Cardiac fibroblast (primary cell): ENCODE measurements at places on chromosomes 12 and 14.
A peak's percentile ranks its signal among the peaks of the same experiment; 100 is the strongest.

DNA sequence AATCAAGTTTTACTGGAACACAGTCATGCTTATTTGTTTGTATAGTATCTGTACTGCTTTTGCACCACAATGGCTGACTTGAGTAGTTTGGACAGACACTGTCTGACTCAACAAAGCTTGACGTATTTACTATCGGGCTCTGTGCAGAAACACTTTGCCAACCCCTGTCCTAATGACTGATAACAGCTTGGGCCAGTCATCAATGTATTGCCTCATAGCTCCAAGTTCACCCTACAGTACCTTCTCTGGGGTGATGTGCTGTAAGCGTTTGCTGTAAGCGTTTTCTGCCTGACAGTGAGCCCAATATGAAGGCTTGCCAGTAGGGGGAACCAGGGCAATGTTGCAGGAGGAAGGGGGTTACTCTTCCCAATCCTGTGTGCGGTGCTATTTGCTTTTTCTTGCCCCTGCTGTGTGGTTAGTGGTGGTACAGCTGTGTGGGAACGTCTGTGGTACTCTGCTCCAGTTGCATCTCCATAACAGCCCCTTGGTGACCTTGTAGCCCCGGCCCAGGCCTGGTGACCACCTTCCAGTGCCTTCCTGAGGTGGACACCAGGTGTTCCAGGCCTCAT is 5.4 kb upstream of the CCDC177 start:
- peak; percentile 98 for DNase-seq

DNA sequence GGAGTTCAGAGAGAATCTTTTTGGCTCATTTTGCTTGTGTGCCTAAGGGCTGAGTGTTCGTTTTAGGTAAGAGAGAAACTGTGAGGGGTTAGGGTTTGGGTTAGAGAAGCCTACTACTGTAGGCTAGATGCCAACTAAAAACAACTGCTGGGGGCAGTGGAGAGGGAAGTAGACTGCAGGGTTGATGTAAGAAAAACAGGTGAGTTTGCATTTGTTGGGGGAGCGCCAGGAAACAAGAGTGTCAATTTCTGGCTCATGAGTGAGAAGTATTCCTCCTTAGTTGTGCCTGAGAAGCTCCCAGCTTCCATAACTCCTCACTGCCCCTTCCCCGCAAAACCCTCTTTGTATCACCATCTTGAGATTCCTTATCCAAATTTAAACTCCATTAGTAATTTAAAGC is 92.3 kb downstream of the DERA start:
- DNase-seq = no peak

GRCh38 chr12:108641446-108642268 is 8.0 kb upstream of the SELPLG start:
- DNase-seq = no peak

GRCh38 chr14:29030121-29030520 is 263.5 kb downstream of the FOXG1 start:
- DNase-seq = no peak

GRCh38 chr12:46608431-46609272 is 217.1 kb downstream of the SLC38A4 start:
- DNase-seq = peak; percentile 36

DNA sequence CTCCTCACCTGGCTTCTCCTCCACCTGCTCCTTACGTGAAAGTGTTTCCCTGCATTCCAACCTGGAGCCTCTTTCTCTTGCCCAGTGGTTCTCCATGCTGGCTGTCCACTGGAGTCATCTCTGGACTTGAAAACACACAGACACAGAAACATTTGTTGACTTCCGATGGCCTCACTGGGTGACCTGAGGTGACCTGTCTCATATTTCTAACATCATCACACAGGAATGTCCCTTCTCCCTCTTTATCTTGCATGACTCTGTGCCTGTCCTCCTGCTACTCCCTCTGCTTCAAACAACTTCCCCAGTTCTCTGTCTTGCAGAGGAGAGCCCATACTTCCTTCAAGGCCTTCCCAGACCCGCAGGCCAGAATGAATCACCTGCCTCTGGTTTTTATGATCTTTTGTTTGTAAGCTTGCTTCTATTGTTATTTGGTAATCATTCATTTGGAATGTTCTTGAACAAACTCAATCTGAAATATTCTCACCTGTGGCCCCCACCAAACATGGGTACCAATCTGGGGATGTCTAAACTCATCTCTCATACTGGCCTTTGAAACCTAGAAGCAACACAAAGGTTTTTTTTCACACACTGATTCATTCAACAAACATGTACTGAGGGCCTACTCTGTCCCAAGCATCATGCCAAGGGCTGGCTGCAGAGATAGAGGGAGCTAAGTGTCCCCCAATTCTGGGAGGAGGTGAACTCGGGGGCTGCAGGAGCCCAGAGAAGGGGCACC is 9.7 kb upstream of the RIN3 start:
- peak; percentile 83 for DNase-seq

GRCh38 chr14:24313913-24314312 is 2.6 kb downstream of the LTB4R start:
- no peak for DNase-seq

DNA sequence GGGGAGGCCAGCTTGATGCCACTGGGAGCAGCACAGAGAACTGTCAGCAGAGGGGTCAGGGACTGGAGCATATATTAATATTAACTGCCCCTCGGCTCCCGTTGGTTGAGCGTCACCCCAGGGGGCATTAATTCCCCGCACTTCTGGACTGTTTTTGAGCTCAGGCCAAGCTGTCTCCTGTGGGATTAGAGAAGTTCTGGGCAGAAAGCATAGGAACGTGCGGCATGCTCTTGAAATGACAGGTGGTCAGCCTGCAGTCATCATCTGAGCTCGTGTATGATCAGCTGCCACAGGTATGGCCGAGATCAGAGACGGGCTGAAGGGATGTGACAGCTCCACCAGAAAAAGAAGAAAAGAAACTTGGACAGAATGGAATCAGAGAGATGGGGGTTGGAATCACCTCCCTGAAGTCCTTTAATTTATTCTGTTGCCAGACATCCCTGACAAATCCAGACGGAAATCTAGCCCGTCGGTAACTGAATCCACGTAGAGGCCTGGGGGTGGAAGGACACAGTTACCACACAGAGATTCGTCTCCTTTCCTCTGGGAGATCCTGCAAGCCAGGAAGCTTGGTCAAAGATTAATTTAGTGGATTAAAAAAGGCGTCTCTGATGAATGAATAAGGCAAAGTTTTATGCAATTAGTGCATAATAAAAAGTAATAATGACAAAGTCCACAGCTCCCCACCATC is 23.6 kb downstream of the NR1H4 start:
- no peak for DNase-seq

DNA sequence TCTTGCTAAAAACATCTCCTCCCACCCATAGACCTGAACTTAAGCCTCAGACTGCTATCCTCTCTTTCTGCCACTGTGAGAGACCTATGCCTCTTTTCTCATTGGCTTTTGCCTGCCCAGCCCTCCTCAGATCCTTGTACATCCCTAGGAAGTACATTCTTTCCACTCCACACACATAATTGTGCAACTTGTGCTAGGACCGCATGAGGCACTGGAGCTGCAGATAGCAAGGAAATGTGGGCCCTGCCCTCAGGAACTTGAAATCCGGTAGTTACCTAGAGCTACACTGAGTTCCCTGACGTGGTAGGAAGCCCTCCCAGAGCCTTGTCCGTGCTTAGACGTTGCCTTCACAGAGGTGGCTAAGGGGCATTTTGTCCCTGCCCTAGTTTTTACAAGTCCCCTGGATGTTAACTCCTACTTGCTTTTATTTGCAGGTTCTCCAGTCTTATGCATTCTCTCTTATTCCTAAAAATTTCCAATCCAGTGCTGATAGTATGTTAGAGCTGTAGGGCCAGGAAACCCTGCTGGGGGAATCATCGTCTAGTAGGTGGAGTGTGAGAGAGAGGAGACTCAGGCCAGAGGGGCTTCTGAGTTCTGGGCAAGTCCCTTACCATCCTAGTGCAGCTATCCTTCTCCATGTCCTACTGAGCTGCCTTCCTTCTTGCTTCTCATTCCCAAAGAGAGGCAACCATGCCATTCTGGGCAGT is 41.3 kb downstream of the NTF3 start:
- DNase-seq = peak; percentile 22

GRCh38 chr12:1539135-1539534 is 55.2 kb downstream of the FBXL14 start:
- no peak for DNase-seq

DNA sequence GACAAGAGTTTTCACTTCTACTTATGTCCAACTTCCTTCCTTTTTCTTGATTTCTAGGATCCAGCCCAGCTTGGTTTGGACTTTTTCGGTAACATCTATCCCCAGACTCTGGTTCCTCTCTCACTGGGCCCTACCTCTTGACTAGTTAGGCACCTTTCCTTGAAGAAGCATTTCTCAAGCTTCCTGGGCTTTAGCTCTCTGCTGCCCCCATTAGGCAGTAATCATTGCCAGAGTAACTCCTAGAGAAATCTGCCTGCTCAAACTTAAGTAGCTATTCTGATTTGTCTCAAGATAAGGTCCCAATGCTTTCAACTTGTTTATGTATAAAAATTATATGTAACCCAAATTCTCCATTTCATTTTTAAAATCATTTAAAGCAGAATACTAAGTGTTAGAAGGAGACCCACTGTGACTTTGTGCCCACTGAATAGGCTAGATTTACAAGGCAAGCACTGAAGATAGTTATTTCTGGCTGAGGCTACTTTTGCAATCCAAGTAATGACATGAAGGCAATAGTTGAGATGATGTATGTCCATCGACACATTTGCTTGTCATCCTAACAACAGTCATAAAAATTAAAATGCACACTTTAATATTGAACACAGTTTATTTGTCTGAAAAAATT is 275.0 kb upstream of the G2E3 start:
- peak; percentile 63 for DNase-seq

GRCh38 chr12:104147346-104147745 is 9.3 kb upstream of the NFYB start:
- no peak for DNase-seq

DNA sequence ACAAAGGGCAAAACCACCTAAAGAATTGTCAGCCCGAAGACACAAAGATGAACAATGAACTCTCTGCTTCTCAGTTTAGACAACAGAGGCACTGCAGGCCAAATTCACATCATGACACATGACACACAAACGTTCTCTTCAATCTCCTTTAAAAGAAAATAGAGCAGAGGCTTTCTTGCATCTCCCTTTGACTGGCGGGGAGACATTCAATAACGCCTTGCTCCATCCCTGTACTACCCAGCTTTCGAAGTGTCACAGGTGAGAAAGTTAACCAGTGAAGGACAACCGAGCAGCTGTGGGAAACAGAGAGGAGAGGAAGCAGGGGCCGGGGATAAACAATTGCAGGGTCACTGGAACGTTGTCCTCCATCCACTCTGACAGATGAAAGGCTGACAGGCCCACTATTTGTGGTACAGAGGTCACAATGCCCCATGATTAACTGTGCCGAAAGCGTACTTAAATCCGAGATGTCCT is 130.8 kb downstream of the PHLDA1 start:
- no peak for DNase-seq

GRCh38 chr12:115946092-115946491 is 331.4 kb downstream of the MED13L start:
- DNase-seq = no peak

DNA sequence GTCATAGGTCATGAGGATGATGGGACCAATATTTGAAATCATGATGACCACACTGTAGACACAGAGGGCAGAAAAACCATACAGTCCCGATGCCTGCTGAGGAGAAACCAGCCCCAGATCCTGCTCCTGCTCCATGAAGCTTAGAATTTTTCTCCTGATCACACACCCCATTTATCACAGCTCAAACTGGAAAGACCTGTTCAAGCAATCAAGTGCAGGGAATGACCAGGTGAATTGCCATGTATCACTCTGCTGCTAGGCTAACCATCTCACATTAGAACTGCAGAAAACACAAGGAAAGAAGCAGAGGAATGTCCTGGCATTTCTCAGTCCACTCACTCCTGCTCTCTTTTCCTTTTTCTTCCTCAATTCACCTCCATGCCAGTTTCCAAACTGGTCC is 18.1 kb downstream of the MANSC1 start:
- DNase-seq = no peak

DNA sequence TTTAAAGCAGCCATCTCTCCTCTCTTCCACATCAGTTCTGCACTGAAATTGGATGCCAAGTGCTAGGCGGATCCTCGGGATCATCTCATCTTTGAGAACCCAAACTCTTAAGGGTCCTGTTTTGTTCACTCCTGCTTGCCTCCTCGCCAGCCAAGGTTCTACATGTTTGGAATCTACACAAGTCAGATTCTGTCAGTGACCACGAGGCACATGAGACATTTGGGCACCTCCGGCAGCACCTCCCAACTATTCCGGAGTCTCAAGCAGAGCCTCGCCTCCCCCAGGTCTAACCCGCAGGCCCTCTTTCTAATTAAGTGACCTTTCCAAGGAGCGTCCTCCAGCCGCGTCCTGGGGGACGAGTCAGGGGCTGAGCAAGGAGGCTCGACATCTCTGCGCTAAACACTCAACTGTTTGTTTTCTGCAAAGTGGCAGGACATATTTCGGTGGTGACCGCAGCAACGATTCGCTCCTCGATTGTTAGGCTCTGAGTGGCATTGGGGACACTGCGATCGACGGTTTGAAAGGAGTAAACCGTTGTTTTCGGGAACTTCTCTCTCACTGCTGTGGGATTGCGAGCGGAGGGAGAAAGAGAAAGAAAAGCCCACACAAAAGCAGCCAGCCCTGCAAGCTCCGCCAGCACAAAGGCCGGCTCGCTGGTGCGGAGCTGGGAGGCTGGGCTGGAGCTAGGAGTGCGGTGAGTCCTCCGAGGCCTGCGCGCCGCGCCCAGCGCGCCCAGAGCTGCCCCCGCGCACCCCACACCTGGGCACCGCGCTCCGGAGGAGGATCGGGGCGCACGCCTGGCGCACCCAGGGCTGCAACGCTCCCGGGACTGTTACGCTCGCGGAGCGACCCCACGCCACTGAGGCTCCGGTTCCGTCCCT is 640 bp downstream of the ARMH4 start:
- DNase-seq = peak; percentile 28

DNA sequence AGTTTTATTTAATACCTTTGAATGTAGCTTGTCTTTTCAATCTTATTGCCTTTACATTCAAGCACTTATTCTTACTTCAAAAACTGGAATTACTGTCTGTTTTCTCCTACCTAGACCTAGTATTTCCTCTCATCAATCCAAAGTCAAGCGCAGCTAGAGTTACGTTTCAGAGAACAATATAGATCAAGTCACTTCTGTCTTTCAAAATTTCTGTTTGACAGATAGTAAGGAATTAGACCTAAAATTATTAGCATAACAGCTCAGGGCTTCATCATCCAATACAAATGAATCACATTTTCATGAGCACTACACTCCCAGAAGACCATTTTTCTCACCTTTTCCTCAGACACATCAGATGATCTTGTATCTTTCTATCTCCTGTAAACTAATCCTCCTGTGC is 170.6 kb downstream of the CCDC59 start:
- no peak for DNase-seq

DNA sequence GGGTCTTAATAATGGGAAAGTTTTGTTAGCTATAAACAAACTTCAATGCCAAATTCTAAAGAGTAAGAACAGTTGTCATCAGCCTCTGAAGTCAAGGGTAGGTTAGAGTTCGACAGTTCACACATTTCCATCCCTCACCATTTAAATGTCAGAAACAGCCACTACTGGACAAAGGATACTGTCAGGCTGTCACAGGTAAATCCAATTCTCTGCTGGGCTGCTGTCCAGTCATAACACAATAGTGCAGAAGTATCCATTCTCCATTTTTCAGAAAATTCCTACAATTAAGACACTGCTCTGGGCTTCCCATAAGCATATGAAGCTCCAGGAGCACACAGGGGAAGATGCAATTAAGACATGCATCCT is 221.4 kb downstream of the RPS29 start:
- no peak for DNase-seq

GRCh38 chr14:24317141-24317928 is 6.0 kb downstream of the LTB4R start:
- peak; percentile 39 for DNase-seq
